ENCODE measurements at places on chromosomes 7 and 10.

DNA sequence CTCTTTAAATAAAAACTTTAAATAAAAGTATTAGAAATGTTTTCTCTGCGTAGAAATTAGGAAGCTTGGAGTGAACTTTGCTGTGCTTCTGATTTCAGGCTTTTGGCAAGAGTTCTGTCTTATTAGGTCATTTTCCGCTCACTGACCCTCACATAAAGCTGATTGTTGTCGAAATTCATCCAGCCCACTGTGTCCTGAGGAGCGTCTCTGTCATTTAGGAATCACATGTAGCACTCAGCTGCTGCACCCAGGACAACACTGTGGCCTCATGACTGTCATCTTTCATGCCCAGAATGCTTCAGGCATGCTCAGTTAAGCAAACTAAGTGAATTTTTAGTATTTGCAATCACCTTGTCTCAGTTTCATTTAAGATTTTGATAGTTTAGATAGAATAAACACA, 57.8 kb upstream of the MSRB2 start:
- DNase-seq = no peak

- DNase-seq = no peak
Measured at GRCh38 chr7:137080516-137081203, 212.2 kb downstream of the CHRM2 start.

GRCh38 chr7:33903791-33904680, 1.3 kb upstream of the BMPER start:
- no peak for DNase-seq

DNA sequence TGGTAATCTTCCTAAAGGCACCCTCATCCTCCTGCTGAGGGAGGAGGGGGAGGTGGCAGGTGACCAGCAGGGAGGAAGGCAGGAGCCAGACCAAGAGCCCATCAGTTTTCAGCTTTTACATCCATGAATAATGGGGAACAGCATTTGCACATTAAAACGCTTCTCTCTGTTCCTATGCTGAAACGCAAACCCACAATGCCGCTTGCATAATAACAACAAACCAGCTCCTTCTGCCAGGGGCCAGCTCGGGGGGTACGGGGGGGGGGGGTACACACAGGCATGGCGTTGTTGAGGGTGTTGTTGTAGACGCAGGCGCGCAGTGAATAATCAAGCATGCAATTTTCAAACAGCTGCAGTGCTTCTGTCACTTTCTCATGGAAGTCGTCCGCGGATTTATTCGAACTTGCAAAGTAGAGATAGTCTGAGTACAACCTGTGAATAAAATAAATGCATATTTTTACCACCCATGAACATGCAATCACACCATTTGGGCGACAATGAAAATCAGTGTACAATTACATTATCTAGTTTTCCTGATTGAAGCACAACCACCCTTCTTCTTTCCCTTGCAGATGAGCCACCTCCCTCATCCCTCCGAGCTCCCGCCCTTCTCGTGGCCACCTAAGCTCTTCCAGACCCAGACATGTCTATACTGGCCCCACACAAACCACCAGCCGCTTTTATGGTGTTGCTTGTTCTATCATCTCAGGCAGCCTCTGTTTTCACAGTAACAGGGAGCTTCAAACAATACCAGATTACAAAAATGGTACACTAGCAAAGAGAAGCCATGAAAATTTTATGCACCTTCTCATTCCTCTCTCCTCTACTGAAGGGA, 72.2 kb downstream of the CHST15 start:
- DNase-seq = no peak

GRCh38 chr7:4871930-4872675, 10.3 kb upstream of the PAPOLB start:
- DNase-seq = no peak

GRCh38 chr10:97823734-97824133, 25.9 kb upstream of the GOLGA7B start:
- no peak for DNase-seq

DNA sequence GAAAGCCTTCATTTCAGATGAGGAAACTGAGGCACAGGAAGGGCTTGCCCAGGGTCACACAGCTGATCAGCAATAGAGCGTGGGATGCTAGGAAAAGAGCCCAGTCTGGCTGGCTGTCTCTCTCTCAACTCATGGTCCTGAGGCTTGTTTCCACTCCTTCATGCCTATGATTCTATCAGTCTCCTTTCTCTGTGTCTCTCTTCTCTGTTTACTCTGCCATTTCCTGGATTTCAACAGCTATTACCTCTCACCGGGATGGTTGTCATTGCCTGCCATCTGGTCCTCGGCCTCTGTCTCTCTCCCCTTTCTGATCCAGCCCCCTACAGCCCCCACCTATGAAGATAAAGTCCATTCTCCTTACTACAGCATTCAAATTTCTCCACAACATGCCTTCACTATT, 93.3 kb upstream of the AGBL3 start:
- DNase-seq = no peak

Data from activated T-helper 1 cell treated with Interleukin-2 at 50 U/mL for 16 hours (primary cell).